ENCODE measurements at places on chromosomes 12 and 14. TPM values are rescaled to one million over a fixed set of nuclear protein-coding genes. Genes with fewer than 3 reads are reported as not detected.

DNA sequence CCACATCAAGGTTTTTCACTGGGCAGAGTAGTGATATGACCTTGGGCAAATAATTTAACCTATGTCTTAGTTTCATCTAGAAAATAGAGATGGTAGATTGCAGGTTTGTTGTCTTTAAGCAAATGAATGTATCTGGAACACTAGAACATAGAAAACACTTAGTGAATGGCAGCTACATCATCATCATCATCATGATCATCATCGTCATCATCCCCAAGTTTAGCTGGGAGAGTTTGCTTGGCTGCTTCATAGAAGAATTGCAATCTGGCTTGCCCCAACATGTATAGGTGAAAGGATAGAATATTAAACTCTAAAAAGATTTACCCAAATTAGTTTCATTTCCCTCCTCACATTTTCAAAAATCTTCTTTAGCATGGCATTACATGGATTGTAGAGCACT lies 91.3 kb upstream of the TMEM260 start:
- no peaks in the 10 kb centered on the region for H3K36me3 ChIP-seq
- DNase-seq: no peak
- H3K27me3 ChIP-seq: peaks cover 18% of the 10 kb centered on the region
- no peaks in the 10 kb centered on the region for H3K4me1 ChIP-seq
- no peak overlapping the region for H3K27ac ChIP-seq
- no peak overlapping the region for H3K4me3 ChIP-seq

DNA sequence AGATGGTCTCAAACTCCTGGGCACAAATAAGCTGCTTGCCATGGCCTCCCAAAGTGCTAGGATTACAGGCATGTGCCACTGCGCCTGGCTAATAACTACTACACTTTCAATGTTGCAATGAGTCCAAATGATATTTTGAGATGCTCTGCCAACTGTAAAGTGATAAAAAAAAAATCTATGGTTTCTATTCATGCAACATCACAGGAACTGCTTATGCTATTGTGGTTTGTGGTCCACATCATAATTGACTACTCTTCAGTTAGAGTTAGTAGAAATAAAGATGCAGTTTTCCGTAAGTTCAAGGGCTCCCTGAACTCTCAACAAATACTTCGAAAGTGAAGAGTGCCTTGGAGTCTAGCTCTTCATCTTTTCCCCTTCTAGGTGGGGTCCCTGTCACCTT lies 239.4 kb downstream of the C12orf75 start:
- no peak overlapping the region for H3K4me3 ChIP-seq
- H3K4me1 ChIP-seq: no peaks in the 10 kb centered on the region
- H3K36me3 ChIP-seq: no peaks in the 10 kb centered on the region

GRCh38 chr12:94807951-94808350 lies 157.6 kb upstream of the TMCC3 start:
- no peak overlapping the region for H3K4me3 ChIP-seq
- no peak for DNase-seq
- H3K36me3 ChIP-seq: no peaks in the 10 kb centered on the region
- H3K27me3 ChIP-seq: no peaks in the 10 kb centered on the region
- no peak overlapping the region for H3K27ac ChIP-seq

DNA sequence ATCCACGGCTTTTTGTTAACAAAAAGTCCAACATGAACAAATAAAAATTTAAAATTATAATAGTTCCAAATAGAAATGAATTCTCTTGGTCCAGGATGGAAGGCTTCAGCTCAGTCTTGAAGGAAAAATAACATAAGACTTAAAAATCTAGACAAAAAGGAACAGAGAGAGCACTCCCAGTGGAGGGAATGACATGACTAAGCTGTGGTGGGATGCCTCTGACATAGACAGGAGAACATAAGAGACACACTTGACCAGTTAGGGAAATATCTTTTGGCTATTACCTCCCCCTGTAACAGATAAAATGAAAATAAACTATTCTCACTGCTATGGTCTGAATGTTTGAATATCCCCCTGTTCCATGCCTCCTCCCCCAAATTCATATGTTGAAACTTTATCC lies 106.8 kb downstream of the BBS10 start:
- H3K4me3 ChIP-seq: no peak overlapping the region
- H3K27me3 ChIP-seq: no peaks in the 10 kb centered on the region
- no peak for DNase-seq
- H3K4me1 ChIP-seq: peaks cover under 1% of the 10 kb centered on the region
- H3K36me3 ChIP-seq: no peaks in the 10 kb centered on the region
- H3K27ac ChIP-seq: no peak overlapping the region

DNA sequence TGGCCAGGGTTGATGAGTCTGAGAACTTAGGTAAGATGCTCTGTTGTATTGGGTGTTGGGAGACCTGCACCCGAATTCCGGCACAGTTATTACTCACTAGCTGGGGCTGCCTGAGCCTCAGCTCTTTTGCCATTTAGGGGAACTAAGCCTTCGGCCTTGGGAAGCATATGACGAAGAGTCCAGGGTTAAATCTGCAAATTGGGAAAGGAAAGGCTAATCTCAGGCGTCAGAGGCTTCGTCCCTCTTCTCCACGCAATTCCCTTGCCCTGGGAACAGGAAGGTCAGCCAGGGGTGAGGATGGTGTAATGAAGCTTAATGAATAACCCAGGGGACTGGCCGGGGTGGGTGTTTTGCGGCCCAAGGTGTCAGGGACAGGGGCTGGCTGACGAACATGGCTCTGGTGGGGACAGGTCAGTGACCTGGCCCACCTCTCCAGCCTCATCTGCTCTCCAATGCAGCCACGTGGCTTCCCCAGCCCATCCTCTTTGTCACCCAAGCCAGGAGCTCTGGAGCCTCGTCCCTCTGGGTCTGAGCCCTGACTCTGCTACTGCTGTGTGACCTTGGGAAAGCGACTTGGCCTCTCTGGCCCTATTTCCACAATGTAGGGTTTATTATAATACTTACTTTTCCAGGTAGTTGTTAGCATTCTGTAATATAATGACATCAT lies 3.8 kb upstream of the SDSL start:
- peaks cover 8% of the 10 kb centered on the region for H3K4me1 ChIP-seq
- no peak for DNase-seq
- no peak overlapping the region for H3K4me3 ChIP-seq
- H3K27ac ChIP-seq: no peak overlapping the region

- H3K27ac ChIP-seq: no peak overlapping the region
- no peaks in the 10 kb centered on the region for H3K36me3 ChIP-seq
- H3K4me3 ChIP-seq: no peak overlapping the region
Observed at GRCh38 chr14:64574371-64575107, 24.8 kb downstream of the PPP1R36 start.

- peaks cover 3% of the 10 kb centered on the region for H3K27me3 ChIP-seq
- H3K4me1 ChIP-seq: peaks cover 56% of the 10 kb centered on the region
- no peak for DNase-seq
- H3K4me3 ChIP-seq: no peak overlapping the region
Observed at GRCh38 chr14:68779761-68780323, 13.0 kb downstream of the ZFP36L1 start.

DNA sequence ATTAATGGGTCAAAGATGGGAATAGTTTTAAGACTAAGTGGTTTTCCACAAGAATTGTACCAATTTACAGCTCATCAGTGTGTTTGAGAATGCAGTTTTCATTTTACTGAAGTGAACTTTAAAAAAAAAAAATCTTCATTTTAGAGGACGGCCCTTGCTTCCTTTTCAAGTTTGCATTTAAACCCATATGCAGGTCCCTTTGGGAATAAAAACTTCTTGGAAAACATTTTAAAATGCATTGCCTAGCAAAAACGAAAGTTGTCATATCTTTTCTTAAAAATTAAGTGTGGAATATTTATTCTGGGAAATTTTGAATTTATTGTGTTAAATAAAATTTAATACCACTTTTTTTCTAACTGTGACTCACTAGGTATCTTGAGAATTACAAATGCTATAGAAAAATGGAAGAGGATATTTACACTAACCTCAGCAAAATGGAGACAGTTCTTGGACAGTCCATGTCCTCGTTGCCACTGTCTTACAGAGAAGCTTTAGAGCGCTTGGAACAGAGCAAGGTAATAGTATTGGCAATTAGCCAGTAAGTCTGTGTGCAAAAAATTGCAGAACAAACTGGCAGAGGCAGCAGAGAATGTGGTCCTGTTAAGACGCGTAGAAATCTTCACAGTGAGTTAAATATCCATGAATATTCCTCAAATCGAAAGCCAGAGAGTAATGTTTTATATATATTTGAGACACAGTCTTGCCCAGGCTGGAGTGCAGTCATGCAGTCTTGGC lies 209.7 kb downstream of the SYNE2 start:
- no peaks in the 10 kb centered on the region for H3K27me3 ChIP-seq
- no peak for DNase-seq
- H3K27ac ChIP-seq: no peak overlapping the region

DNA sequence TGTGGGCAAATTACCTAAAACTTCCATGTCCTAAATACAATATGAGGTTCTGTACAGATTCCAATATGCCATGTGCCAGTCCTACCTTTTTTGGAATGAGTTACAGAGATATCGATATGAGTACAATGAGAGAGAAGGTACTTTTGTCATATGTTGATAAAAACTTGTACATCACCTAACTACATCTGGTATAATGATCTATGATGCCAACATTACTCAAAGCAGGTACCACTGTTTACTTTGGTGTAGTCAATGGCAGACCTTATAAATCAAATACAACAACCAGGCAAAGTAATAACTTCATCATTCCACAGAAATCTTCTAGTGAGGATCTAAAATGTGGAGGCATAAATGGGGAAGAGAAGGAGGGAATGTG lies 12.7 kb downstream of the TEP1 start:
- no peak overlapping the region for H3K4me3 ChIP-seq
- H3K4me1 ChIP-seq: no peaks in the 10 kb centered on the region
- H3K27ac ChIP-seq: no peak overlapping the region
- peaks cover 14% of the 10 kb centered on the region for H3K36me3 ChIP-seq

DNA sequence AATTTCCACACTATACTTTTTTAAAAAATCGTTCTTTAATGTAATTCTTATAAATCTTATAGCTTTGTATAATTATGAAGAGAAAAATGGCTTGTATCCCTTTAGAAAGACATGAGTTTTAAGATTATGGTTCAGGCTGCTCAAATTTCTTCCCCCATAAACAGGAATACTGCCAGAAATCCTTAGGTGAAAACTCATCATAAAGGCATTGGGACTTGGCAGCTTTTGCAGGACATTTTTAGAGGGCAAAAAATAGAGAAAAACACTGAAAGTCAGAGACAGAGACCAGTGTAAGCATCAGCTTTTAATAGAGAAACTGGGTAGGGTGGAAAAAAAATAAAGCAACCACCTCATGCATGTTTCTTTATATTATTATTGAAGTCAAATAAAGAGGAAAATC lies 29.1 kb downstream of the LRRK2 start:
- no peak overlapping the region for H3K27ac ChIP-seq
- H3K4me3 ChIP-seq: no peak overlapping the region
- no peaks in the 10 kb centered on the region for H3K27me3 ChIP-seq
- H3K36me3 ChIP-seq: no peaks in the 10 kb centered on the region

NRXN3 gene
- 2.5 TPM for total RNA-seq

PZP gene
- not detected for total RNA-seq

GSG1 gene
- not detected for total RNA-seq

UNC79 gene
- total RNA-seq: 2.2 TPM

COQ5 gene
- 38.5 TPM for total RNA-seq

SLC5A8 gene
- total RNA-seq: not detected

HIGD1C gene
- not detected for total RNA-seq

All from neural crest cell (in vitro differentiated cells).